Kidney glomerular epithelial cell (primary cell): ENCODE measurements at places on chromosomes 12 and 14.
A peak's percentile ranks its signal among the peaks of the same experiment; 100 is the strongest.

- no peak for DNase-seq
Measured at GRCh38 chr14:94665121-94665520, 52.9 kb downstream of the SERPINA3 start.

DNA sequence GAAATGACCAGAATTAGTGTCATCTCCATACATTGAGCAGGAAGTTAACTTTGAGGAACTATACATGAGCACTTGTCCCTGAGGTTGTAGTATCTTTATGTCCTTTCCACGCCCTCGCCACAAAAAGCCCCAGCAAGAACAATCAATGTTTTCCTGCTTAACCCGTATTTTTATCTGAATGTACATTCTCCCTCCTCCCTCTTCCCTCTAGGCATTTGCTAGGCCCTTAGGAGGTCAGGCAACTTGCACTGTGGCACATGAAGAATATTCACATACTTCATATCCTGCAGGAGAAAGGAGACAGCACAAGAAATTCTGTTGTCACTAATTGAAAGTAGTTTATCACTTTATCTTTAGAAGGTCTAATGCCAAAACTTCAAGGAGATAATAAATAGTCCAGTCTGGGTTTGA, 18.1 kb upstream of the DUSP6 start:
- DNase-seq = no peak

DNA sequence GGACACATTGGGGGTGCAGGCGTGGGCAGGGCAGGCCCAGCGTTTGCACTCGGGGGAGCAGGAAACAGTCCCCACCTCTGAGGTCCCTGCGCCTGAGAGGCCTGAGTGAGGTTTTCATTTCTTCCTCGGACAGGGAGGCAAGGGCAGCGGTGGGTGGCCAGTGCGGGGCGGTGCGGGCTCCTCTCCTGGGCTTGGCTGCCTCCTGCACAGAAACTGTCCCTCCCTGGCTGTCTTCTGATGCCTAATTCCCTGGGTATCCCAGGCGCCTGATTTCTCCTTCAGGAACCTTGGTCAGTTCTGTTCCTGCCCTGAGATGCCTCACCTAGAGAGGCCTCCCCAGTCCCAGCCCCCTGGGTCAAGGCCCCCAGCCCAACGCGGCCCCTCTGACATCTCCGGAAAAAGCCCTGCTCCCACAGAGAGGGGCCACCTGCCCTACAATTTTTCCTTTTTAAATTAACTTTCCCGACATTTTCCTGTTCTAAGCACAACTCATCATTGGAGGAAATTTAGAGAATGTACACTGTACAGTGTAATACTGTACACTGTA, 260.3 kb downstream of the ADGRD1 start:
- no peak for DNase-seq

GRCh38 chr14:71362282-71362681, 455.0 kb downstream of the PCNX1 start:
- DNase-seq = no peak

- DNase-seq = peak; percentile 46
Measured at GRCh38 chr12:119412811-119413794, 78.6 kb downstream of the CCDC60 start.
